ENCODE measurements at places on chromosomes 3 and 15.

DNA sequence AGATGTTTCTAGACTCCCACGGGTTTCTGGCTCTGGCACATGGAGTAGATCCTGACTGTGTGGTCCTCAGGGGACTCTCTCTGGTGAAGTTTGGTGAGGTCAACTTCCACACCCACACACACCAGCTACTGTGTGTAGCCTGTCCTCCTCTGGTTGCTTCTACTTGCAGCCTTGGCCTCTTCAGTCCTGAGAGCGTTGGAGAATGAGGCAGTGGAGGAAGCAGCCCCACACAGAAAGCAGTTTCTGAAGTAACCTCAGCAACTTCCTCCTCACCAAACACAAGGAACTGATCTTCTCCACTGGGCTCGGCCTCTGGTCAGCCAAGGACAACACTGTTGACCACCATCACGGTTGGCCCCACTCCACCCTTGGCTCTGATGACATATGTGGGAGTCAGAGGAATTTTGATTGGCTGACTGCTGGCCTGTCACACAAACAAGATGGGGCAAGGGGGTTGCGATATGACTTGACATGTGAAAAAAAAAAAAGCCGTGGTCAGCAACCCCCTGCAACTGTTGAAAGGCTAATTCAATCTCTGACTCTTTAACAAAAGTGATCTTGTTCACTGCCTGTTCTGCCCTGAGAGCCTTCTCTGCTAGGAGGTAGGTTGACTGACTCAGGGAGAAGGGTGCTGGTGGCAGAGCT, 19.6 kb downstream of the CD86 start:
- no peak for DNase-seq

GRCh38 chr3:183650554-183650953, 15.1 kb downstream of the KLHL24 start:
- DNase-seq = no peak

- DNase-seq = no peak
These were observed 213.5 kb upstream of the CDIN1 start for GRCh38 chr15:36365963-36366362.

- no peak for DNase-seq
These were observed 81.3 kb downstream of the SOX2 start for GRCh38 chr3:181793006-181793405.

DNA sequence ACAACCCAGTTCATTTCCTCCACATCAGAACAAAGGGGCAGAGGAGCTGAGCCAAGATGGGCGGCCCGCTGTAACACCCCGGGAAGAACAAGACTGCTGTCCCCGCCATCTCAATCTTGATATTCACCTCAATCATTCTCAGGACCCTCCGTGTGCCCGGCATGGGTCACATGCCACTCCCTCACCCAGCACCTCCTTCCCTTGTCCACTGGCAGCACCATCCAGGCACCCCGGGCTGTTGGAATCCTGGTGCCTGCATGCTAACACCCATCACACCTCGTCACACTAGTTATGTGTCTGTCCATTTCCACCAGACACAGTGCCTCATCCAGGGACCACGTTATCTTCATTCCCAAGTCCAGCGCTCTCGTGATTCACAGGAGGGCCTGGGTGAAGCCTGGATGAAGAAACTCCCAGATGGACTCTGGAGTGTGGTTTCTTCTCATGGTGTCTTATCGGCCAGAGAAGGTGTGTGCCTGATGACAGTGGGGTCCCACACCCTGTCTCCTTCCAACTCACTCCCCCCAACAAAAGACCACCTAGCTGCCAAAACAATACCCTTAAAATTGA, 16.7 kb downstream of the MEGF11 start:
- DNase-seq = no peak

All from LoVo (cell line).